ENCODE measurements at places on chromosomes 2 and 18.

GRCh38 chr2:27736890-27737204, 34.7 kb upstream of the MRPL33 start:
- no peak for DNase-seq

DNA sequence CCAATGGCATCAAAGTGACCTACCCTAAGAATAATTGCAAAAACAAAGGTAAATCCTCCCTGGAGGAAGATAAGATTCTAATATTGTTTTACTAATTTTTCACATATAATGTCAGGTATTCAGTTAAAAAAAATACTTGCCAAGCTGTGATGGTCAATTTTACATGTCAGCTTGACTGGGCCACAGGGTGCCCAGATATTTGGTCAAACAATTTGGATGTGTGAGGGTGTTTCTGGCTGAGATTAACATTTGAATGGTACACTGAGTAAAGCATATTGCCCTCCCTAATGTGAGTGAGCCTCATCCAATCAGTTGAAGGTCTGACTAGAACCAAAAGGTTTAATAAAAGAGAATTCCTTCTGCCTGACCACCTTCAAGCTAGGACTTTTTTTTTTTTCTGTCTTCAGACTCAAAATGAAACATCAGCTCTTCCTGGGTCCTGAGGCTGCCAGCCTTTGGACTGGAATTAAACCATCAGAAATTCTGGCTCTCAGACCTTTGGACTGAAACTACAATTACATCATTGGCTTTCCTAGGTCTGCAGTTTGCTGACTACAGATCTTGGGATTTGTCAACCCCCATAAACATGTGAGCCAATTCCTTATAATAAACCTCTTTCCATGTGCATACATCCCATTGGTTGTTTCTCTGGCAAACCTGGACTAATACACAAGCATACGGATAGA, 65.4 kb downstream of the LDAH start:
- DNase-seq, result no peak

DNA sequence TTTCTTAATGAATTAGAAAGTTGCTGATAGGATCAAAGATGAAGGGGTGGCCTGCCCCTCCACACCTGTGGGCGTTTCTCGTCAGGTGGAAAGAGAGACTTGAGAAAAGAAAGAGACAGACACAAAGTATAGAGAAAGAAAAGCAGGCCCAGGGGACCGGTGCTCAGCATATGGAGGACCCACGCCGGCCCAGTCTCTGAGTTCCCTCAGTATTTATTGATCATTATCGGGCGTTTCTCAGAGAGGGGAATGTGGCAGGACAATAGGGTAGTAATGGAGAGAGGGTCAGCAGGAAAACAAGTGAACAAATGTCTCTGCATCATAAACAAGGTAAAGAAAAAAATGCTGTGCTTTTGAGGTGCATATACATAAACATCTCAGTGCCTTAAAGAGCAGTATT, 144.3 kb downstream of the CCDC102B start:
- no peak for DNase-seq

GRCh38 chr2:98310010-98310409, 36.2 kb upstream of the CNGA3 start:
- DNase-seq, result no peak

DNA sequence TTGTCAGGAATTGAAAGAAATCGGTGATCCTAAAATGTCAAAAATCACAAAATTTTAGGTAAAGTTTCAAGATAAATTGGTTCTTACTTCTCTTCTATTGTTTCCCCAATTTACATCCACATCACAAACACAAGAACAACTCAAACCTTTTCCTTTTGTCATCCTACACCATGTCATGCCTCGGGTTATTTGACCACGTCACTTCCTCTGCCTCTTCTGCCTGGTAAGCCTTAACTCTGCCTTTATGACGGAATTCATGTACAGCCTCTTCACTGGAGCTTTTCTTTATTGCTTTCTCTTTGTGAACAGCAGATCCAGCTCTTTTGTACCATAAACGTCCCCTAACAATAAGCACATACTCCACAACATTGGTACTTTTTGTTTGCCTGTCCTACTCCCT, 258.0 kb downstream of the DPP10 start:
- no peak for DNase-seq

- no peak for DNase-seq
Observed at GRCh38 chr2:7971248-7971647, 710.6 kb upstream of the ID2 start.

DNA sequence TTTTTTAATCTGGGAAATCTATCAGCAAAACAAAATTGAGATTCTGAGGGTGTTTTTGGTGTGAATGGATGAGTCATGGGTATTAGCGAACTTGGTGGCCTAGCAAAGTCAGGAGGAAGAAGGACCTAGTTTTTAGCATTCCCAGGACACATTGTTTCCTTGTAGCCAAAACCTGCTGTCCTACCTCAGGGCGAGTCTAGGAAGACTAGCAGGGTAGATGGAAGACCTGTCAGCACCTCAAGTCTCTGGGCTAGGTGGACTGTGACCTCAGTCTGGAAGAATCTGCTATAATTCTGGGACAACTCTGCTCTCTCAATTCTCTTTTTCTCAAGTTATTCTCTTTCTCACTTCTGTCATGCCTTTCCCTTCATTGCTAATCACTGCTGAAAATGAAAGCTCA, 1399.3 kb upstream of the LRRTM1 start:
- DNase-seq, result no peak

Data from stimulated activated CD8-positive, alpha-beta memory T cell treated with anti-CD3 and anti-CD28 coated beads, Interleukin-4, amount 100 ng/mL, for 1 hour (primary cell).